ENCODE measurements at places on chromosomes 11 and 22. TPM values are rescaled to one million over a fixed set of nuclear protein-coding genes. Genes with fewer than 3 reads are reported as not detected.

DNA sequence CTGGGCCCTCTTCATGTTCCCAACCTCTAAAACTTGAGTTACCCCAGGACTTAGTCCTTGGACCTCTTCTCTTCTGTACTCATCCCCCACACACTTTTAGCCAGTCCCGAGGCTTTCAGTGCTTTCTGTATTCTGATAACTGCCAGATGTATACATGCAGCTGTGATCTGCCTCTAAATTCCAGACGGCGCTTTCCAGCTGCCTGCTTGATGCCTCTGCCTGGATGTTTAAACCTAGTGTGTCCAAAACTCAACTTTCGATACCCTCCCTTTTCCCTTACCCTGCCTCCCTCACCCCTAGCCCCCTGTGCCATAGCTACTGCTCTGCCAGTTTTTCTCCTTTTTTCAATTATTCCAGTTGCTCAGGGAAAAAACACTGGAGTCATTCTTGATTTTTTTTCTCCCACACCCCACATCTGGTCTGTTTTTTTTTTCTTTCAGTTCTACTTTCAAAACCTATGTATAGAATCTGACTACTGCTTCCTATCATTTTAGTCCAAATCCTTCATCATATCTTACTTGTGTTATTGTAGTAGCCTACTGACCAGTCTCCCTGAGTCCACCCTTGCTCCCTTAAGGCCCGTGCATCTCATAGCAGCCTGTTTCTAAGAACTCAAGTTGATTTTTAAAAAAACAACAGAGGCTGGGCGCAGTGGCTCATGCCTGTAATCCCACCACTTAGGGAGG lies 32.9 kb upstream of the TECTA start:
- ATAC-seq, result no peak

The SELENOH gene
- total RNA-seq, result 120 TPM

The HEPN1 gene
- not detected for total RNA-seq

The GALNT18 gene
- 9.4 TPM for total RNA-seq

DNA sequence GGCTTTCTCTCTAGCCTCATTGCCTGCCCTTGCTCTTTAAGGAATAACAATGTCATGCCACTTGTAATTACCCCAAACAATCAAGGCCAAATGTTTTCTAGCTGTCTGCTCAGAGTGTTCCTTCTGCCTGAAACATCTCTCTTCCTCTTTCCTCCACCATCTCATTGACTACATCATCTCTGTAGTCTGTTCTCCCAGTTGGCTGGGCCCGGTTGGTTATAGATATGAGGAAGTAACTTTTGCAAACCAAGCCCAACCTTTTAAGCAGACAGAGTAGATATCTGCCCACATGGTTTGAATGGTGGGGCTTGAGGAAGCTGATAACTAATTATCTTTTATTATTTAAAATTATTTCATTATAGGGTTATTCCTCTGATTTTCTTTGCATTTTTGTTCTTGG lies 104.5 kb downstream of the NTM start:
- ATAC-seq, result no peak

DNA sequence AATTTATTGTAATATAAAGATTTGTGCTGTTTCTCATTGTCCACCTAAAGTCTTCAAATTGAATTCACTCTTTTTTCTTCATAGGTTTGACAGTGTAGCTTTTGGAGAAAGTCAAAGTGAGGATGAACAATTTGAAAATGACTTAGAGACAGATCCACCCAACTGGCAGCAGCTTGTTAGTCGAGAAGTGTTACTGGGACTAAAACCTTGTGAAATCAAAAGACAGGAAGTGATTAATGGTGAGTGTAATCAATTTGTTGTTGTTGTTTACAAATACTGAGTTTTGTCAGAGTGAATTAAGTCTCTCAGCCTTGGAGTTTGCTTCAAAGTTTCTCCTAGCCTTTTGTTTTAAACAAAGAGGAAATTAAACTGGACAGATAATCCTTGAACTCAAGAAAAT lies 53.6 kb upstream of the GRIK4 start:
- no peak for ATAC-seq

The TMPRSS4 gene
- 208 TPM for total RNA-seq

- ATAC-seq, result no peak
Observed at GRCh38 chr11:71062199-71062598, 190.2 kb downstream of the SHANK2 start.

DNA sequence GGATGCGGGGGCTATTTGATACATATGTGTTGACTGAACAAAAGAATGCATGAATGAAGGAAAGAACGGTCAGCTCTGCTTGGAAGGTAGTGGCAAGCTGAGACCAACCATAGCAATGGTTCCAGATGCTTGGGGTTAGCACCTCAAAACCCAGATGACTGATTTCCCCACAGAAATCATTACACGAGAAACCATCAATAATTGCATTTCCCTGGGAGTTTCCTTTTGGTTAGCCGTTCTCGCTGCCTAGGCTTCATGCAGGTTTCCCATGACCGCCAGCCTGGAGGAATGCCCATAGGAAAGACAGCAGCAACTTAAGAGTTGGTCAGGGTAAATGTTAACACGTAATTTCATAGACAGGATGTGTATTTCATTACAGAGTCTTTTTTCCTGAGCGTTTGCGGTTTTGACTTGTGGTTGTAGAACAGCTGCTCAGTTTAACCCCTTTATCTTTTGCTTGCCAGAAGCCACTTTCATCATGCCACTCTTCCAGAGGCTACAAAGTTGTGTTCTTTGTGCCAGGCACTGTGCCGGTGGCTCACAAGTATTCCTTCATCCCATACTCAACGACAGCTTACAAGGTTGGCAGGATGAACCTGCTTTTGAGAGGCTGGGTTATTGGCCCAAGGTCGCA lies 2.8 kb downstream of the IL17RA start:
- ATAC-seq, result no peak

DNA sequence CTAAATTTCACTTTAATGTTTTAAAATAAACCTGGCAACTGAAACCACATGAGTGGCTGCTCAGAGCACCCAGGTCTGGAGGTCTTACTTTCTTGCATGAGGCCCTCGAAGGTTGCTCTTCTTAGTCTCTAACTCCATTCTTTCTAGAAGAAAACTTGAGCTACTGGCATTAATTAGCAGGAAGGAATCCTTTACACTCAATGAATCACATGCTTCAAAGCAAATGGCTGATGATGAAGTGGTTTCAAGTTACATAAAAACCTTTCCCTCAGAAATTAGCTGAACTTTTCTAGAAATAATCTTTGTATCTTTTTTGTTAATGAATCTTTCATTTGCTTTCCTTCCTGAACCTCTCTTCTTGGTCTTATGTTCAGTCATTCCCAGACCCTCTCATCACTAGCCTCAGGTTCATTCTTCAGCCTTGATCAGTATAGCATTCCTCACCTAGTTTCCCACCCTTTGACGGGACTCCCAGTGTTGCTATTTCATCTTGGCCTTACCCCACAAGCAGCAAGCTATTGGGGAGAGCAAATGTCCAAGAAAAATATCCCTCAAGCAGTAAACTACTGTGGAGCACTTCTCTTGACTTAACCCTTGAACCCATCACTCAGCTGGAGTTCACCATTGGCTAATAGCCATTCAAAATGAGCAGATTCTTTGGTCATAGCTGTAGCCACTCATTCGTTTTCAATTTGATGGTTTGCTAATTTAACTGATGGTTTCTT lies 75.1 kb downstream of the INSC start:
- no peak for ATAC-seq

DNA sequence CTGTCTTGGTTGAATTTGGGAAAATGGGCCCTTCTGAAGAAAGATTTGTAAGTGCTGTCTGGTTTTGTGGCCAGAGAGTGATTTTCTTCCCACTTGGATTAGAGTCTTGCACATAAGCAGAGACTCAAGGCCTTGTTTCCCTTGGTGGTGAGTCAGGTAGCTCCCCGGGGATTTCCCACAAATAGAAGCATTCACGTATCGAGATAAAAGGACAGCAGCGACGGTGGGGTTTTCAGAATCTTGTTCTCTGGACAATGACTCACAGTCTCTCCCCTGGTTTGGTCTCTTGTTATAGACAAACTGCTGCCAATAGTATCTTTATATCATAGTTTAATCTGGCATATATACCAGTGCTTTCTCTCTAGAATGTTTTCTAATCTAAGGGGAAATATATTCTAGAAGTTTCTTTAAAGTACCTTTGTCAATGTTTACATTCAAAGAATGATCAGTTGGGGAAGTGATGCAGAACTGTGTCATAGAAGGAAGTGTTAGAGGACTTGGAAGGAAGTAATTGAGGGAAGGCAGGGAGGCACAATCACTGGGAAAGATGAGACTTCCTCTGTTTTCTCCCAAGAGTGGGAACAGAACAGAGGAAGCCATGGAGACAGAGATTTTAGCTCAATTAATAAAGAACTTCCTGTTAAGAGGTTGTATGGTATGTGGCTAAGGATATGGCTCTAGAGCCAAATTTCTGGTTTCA lies 18.1 kb downstream of the POLA2 start:
- peak; percentile 61 for ATAC-seq

Data from esophagus mucosa (tissue), 1 donor.